Natural killer cell (primary cell): ENCODE measurements at places on chromosomes 12 and 14. TPM values are rescaled to one million over a fixed set of nuclear protein-coding genes. Genes with fewer than 3 reads are reported as not detected.
A peak's percentile ranks its signal among the peaks of the same experiment; 100 is the strongest.

DNA sequence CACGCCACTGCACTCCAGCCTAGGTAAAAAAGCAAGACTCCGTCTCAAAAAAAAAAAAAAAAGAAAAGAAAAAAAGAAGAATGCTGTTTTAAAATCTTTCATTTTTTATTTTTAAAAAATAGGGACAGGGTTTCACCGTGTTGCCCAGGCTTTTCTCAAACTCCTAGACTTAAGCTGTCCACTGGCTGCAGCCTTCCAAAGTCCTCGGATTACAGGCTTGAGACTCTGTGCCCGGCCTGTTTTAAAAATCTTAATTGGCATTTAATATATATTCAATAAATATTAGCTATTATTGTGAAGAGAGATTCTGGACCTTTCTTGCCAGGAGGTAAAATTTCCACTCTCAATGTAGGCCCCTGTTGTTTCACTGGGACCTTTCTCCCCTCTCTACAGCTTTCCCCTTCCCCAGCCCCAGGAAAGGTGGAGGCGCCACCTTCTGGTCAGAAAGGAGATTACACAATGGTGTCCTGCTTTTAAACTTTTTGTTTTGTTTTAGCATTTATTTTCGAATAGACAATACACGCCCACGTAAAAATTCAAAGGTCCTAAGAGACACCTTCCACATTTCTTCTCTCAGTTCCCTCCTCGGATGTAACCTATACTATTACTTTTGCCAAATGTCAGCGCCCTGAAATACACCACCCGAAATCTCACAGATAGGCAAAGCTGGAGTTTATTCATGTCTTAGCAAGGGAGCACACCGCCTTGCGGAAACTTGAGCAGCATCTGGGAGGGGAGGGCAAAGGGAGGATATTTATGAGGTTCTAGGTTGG, 23.8 kb upstream of the PHC1 start:
- H3K36me3 ChIP-seq = no peaks in the 10 kb centered on the region
- DNase-seq = peak; percentile 39
- peaks cover 3% of the 10 kb centered on the region for H3K4me1 ChIP-seq
- peak overlapping the region; percentile 49 for H3K4me3 ChIP-seq
- no peak overlapping the region for H3K27ac ChIP-seq
- H3K27me3 ChIP-seq = no peaks in the 10 kb centered on the region

The PLCZ1 gene
- total RNA-seq = not detected

The PRICKLE1 gene
- total RNA-seq = 0.34 TPM

- H3K27me3 ChIP-seq = no peaks in the 10 kb centered on the region
- no peak overlapping the region for H3K4me3 ChIP-seq
- H3K4me1 ChIP-seq = no peaks in the 10 kb centered on the region
- H3K36me3 ChIP-seq = no peaks in the 10 kb centered on the region
- no peak for DNase-seq
- H3K27ac ChIP-seq = no peak overlapping the region
These were observed 319.4 kb downstream of the CACNA1C start for GRCh38 chr12:2372178-2372577.

DNA sequence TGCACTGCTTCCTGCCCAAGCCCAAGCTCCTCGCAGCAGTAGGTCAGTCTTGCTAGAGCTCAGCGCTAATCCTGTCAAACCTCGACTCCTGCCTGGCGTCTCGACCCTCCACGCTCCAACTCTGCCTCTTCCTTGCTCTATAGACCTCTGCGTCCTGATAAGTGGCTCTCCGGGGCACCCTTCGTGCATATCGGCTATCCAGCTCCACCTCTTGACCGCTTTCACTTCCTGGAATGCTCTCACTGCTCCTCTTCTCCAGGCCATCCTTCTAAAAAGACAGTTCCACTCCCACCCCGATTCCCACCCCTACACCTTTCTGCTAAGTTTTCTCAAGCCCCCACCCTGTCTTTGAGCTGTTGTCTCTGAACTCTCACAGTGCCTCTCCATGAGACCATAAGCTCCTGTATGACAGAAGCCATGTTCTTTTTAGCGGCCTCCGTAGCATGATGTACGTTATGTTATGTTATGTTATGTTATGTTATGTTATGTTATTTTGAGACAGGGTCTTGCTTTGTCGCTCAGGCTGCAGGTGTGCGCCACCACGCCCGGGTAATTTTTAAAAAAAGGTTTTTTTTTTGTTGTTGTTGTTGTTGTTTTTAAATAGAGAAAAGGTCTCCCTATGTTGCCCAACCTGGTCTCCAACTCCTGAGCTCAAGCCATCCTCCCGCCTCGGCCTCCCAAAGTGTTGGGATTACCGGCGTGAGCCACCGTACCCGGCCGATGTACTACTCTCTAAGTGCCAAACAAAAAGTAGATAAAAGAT, 601 bp downstream of the COX14 start:
- H3K27me3 ChIP-seq = no peaks in the 10 kb centered on the region
- peaks cover 12% of the 10 kb centered on the region for H3K36me3 ChIP-seq
- DNase-seq = no peak
- peaks cover 33% of the 10 kb centered on the region for H3K4me1 ChIP-seq
- peak overlapping the region; percentile 93 for H3K27ac ChIP-seq

DNA sequence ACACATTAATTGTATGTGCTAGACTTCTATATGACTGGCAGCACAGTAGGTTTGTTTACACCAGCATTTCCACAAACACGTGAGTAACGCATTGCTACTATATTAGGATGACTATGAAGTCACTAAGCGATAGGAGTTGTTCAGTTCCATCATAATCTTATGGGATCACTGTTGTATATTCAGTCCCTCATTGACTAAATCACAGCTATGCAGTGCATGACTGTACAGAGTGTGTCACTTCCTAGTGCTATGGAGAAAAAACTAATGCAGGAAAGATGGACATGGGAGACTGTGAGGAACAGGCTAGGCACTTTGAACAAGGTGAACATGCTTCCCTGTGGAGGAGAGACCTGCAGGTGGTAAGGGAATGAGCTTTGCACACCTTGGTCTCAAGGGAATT, 259.8 kb downstream of the NUAK1 start:
- H3K4me3 ChIP-seq = no peak overlapping the region
- H3K27me3 ChIP-seq = no peaks in the 10 kb centered on the region
- H3K36me3 ChIP-seq = no peaks in the 10 kb centered on the region

DNA sequence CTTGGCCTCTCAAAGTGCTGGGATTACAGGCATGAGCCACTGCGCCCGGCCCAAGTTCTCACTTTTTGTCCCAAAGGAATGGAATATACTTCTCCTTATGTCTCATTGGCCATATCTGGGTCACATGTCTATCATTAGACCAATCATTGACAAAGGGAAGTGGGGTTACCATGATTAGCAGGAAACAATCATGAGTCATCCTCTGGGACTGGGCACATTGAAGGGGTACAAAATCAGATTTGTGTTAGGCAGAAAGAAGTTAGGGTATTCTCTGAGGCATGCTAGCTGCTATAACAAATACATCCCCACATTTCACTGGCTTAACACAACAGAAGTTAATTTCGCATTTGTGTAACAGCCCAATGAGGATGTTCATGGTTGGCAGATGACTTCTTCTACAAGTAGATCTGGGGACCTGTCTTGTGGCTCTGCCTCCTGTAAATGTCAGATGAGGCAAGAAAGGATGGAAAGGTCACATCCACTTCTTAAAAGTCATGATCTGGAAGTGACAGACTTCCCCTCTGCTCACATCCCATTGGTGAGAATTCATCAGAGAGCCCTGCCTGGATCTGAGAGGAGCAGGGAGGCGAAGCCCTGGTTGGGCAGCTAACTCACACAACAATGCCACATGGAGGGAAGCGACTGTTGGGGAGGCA, 3.1 kb downstream of the CCDC63 start:
- DNase-seq = no peak
- H3K27ac ChIP-seq = no peak overlapping the region
- peaks cover 8% of the 10 kb centered on the region for H3K27me3 ChIP-seq
- no peaks in the 10 kb centered on the region for H3K36me3 ChIP-seq
- H3K4me1 ChIP-seq = peaks cover 8% of the 10 kb centered on the region

The OR6C2 gene
- total RNA-seq = not detected

DNA sequence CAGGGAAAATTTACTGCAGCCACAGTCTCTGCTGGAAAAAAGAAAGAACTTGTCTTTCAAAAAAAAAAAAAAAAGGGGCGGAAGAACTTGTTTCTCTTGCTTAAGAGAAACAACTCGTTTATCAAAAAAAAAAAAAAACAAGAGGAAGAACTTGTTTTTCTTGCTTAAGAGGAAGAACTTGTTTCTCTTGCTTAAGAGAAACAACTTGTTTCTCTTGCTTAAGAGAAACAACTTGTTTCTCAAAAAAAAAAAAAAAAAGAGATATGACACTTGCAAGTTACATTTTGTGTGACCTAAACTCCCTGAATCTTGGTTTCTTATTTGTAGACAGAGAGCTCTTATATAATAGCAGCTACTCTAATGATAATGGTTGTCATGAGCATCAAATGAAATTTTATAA, 44.7 kb upstream of the USP15 start:
- H3K27ac ChIP-seq = no peak overlapping the region
- no peak for DNase-seq
- H3K4me1 ChIP-seq = no peaks in the 10 kb centered on the region
- H3K4me3 ChIP-seq = no peak overlapping the region
- no peaks in the 10 kb centered on the region for H3K27me3 ChIP-seq

- H3K36me3 ChIP-seq = no peaks in the 10 kb centered on the region
- H3K27ac ChIP-seq = no peak overlapping the region
- H3K27me3 ChIP-seq = no peaks in the 10 kb centered on the region
- DNase-seq = no peak
- peaks cover 30% of the 10 kb centered on the region for H3K4me1 ChIP-seq
- no peak overlapping the region for H3K4me3 ChIP-seq
These were observed 112.7 kb upstream of the FUT8 start for GRCh38 chr14:65299826-65300225.

DNA sequence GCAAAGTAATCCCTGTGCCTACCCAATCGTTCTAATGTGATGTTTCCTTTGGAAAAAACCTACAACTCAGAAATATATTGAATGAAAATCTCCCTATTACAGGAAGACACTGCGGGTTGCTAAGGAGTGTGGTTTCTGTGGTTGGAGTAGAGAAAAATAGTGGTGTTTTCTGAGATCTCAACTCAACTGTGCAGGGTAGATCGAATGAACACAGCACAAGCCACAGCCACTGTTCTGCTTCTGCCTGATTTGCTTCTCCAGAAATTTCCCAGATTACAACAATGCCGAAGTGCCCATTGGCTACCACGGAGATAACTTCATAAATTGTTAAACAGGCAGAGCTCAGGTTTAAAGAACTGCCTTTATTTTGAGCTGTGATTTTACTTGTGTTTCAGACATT, 480.4 kb downstream of the DIO2 start:
- H3K36me3 ChIP-seq = no peaks in the 10 kb centered on the region
- no peak overlapping the region for H3K27ac ChIP-seq
- no peak for DNase-seq
- no peak overlapping the region for H3K4me3 ChIP-seq
- H3K4me1 ChIP-seq = no peaks in the 10 kb centered on the region

The ANO6 gene
- 31.0 TPM for total RNA-seq

The RERG gene
- total RNA-seq = not detected

The METAP2 gene
- total RNA-seq = 56.1 TPM
